ENCODE measurements at places on chromosomes 11 and 22.

DNA sequence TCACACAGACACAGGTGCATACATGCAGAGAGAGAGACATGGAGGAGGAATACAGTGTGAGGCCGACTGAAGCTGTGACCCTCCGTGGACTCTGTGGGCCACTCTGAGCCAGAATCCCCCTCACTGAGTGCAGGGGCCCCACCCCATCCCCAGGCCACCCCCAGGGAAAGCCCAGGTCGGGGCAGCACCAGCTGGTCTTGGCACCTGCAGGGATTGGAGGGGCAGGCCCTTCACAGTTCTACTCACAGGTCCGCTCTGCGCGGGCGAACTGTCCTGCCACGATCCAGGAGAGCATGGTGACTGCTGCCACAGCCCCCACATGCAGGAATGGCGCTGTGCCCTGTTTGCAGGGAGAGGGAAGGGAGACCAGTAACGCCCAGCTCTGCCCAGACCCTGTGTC is 16.3 kb upstream of the KLHL35 start:
- no peaks in the 10 kb centered on the region for H3K36me3 ChIP-seq
- H3K27me3 ChIP-seq = peaks cover 3% of the 10 kb centered on the region
- H3K4me1 ChIP-seq = no peaks in the 10 kb centered on the region
- DNase-seq = no peak
- no peak overlapping the region for H3K4me3 ChIP-seq

GRCh38 chr11:102279641-102280170 is 37.6 kb upstream of the BIRC3 start:
- no peaks in the 10 kb centered on the region for H3K27me3 ChIP-seq
- peaks cover 10% of the 10 kb centered on the region for H3K4me1 ChIP-seq
- H3K27ac ChIP-seq = no peak overlapping the region
- H3K4me3 ChIP-seq = no peak overlapping the region
- DNase-seq = no peak

DNA sequence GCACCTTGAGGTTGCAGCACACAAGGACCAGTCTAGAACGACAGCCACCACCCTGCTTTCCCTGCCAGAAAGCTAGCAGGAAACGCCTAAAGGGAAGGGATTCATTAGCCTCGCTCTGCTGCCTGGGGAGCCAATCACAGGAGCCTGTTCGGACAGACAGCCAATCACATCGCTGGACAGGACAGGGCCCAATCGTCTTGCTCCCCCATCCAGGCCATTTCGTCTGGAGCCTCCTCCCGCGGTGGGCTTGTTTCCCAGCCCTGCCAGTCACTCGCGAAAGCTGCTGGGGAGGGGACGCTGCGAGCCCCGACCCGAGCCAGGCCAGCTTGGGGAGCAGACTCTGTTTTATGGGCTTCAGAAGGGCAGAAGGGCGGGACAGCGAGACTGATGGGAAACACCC is 79.8 kb upstream of the NCAM1 start:
- no peak overlapping the region for H3K4me3 ChIP-seq
- DNase-seq = no peak
- no peaks in the 10 kb centered on the region for H3K36me3 ChIP-seq
- H3K27ac ChIP-seq = no peak overlapping the region

GRCh38 chr11:62402226-62402959 is 16.4 kb upstream of the SCGB1A1 start:
- peak overlapping the region; percentile 89 for H3K27ac ChIP-seq
- peaks cover 21% of the 10 kb centered on the region for H3K4me1 ChIP-seq
- no peaks in the 10 kb centered on the region for H3K27me3 ChIP-seq
- H3K36me3 ChIP-seq = no peaks in the 10 kb centered on the region

DNA sequence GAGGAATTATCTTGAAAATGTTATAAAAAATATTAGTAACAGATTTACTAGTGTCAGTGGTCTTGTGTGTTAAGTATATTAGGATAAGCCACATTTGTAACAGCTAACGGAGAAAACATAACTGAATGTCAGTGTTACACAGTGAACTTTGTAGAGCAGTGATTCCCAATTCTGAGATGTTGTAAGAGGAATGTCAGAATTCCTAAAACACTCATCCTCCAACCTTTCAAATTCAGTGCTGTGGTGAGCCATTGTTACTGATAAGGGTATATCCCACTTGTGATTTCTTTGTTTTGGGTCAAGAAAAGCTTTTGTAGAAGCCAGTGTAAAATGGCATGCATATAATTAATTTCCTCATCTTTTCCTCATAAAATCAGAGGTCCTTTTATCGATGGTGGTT is 61.9 kb downstream of the ARHGEF12 start:
- H3K4me1 ChIP-seq = no peaks in the 10 kb centered on the region
- H3K27ac ChIP-seq = no peak overlapping the region
- H3K4me3 ChIP-seq = no peak overlapping the region
- no peak for DNase-seq
- no peaks in the 10 kb centered on the region for H3K36me3 ChIP-seq
- peaks cover 33% of the 10 kb centered on the region for H3K27me3 ChIP-seq

DNA sequence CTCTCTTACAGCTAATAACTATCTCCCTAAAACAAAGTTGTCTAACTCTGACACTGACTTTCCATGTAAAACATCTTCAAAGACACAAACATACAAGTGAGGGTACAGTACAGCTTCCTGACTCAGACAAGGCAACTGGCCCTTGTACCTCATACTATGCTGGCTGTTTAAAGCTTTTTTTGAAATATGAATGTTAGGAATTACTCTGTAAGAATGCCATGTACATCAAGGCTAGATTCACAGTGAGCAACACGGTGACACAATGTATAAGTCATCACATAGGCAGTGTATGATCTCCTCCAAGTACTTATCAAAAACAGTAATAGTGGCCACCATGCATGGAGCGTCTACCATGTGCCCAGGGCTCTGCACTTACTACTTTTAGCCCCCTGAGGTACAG is 28.6 kb downstream of the ALG8 start:
- H3K36me3 ChIP-seq = peaks cover 49% of the 10 kb centered on the region
- no peak for DNase-seq
- no peak overlapping the region for H3K27ac ChIP-seq

DNA sequence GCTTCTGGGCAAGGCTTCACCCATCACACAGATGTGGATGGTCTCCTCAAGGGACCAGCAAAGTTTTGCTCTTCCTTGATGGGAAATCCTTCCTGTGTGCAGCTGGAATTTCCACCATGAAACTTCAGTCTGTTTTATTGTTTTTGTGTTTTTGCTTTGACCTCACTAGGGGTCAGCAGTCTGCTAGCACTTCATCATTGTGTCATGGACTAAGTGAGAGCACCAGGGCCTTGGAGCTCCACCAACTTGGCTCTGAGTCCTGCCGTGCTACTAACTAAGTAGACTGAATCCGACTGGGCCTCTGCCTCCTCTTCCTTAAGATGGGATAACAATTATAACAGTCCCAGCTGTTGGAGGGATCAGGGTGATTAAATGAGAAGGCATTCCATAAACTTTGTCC is 305.8 kb upstream of the NCAM1 start:
- H3K4me1 ChIP-seq = no peaks in the 10 kb centered on the region
- no peak for DNase-seq
- H3K27me3 ChIP-seq = no peaks in the 10 kb centered on the region
- H3K27ac ChIP-seq = no peak overlapping the region
- H3K36me3 ChIP-seq = no peaks in the 10 kb centered on the region

GRCh38 chr11:36488096-36488495 is 22.0 kb downstream of the TRAF6 start:
- peaks cover 74% of the 10 kb centered on the region for H3K36me3 ChIP-seq
- no peak overlapping the region for H3K27ac ChIP-seq
- no peaks in the 10 kb centered on the region for H3K27me3 ChIP-seq
- H3K4me1 ChIP-seq = peaks cover 19% of the 10 kb centered on the region
- H3K4me3 ChIP-seq = no peak overlapping the region
- DNase-seq = no peak

DNA sequence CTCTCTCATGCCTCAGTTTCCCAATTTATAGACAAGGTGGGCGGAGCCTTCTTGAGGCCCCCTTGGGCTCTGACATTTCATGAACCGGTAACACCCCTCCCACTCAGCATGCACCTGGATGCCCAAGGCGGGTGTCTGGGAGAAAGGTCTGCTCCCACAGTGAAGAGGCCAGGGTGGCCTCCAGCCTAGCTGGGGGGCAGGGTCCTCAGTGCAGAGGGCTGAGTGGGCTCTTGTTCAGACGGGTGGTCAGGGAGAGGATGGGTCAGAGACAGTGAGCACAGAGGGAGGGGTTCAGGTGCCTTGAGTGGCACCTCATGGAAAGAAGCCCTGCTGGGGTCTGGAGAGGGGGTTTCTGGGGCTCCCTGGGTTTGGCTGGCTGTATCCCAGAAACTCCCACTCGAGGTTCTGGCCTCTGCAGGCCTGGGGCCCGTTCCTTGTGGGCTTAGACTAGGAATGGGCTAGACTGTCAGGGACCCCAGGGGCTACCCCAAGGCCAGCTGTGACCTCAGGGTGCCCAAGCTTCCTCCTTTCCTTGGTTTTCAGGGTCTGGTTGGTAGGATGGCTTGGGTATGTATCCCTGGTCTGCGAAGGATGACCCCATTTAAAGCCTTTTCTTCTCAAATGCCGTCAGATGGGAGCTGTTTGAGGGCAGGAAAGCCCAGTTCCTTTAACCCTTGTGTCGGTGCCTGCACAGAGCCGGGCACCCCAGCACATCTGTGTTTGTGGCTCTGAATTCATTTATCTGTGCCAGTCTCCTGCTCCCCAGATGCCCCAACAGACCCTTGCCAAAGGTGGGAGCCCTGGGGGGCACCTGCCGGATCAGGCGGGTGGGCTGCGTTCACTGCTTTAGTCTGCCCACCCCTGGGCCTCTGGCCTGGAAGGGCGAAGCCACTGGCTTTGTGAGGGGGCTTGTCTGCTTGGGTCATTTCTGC is 1.2 kb downstream of the SYNGR1 start:
- no peaks in the 10 kb centered on the region for H3K36me3 ChIP-seq
- peaks cover 41% of the 10 kb centered on the region for H3K27me3 ChIP-seq
- no peak overlapping the region for H3K27ac ChIP-seq
- DNase-seq = no peak
- peak overlapping the region; percentile 58 for H3K4me3 ChIP-seq
- H3K4me1 ChIP-seq = peaks cover 2% of the 10 kb centered on the region

DNA sequence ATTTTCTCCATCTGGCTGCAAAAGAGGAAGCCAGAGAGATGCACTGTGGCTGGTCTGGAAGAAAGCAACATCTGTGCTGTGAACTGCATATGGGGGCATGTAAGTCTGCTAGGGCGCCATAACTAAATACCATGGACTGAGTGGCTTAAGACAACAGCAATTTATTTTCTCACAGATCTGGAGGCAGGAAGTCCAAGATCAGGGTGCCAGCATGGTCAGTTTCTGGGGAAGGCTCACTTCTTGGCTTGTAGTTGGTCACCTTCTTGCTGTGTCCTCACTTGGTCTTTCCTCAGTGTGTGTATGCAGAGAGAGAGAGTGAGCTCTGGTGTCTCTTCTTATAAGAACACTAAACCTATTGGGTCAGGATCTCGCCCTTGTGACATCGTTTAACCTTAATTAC is 34.9 kb upstream of the POLD3 start:
- H3K36me3 ChIP-seq = no peaks in the 10 kb centered on the region
- DNase-seq = no peak
- H3K27me3 ChIP-seq = peaks cover 7% of the 10 kb centered on the region
- no peak overlapping the region for H3K4me3 ChIP-seq
- no peak overlapping the region for H3K27ac ChIP-seq

- no peaks in the 10 kb centered on the region for H3K36me3 ChIP-seq
- DNase-seq = no peak
- no peaks in the 10 kb centered on the region for H3K4me1 ChIP-seq
- H3K27me3 ChIP-seq = peaks cover 15% of the 10 kb centered on the region
- H3K27ac ChIP-seq = no peak overlapping the region
Observed at GRCh38 chr11:35951680-35952079, 7.8 kb downstream of the LDLRAD3 start.

GRCh38 chr22:41512421-41513194 is 31.7 kb downstream of the POLR3H start:
- H3K27me3 ChIP-seq = no peaks in the 10 kb centered on the region
- H3K36me3 ChIP-seq = peaks cover 41% of the 10 kb centered on the region
- no peak overlapping the region for H3K4me3 ChIP-seq
- no peak overlapping the region for H3K27ac ChIP-seq
- no peak for DNase-seq

GRCh38 chr22:47112994-47113852 is 350.8 kb downstream of the TBC1D22A start:
- H3K27me3 ChIP-seq = no peaks in the 10 kb centered on the region
- H3K36me3 ChIP-seq = no peaks in the 10 kb centered on the region
- no peaks in the 10 kb centered on the region for H3K4me1 ChIP-seq
- H3K4me3 ChIP-seq = no peak overlapping the region
- DNase-seq = no peak

DNA sequence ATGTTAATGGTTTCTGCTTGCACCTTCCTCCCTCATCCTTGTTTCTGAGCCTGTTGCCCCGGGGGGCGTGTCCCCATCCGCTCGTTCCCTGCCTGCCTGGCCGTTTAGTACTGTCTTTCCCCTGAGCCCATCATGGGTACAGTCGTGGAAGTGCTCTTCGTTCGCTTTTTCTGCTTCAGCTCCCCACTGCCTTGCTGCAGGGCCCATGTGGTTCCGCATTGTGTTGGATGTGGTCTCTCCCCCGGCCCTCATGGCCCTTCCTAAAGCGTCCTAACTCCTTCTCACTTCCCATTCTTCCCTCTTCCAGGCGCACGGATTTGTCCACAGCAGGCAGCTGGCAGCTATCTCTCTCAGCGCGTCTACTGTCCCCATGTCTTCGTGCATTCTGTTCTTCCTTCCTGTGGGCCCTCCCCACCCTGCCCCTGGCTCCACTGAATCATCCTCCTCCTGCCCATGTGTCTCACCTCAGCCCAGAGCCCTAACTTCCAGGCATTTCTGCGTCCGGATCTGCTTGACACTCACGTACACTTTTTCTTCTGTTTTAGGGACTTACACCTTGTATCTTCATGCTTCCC is 98.1 kb downstream of the ZBTB16 start:
- H3K36me3 ChIP-seq = no peaks in the 10 kb centered on the region
- peaks cover 47% of the 10 kb centered on the region for H3K4me1 ChIP-seq
- no peak overlapping the region for H3K27ac ChIP-seq
- H3K4me3 ChIP-seq = no peak overlapping the region
- peaks cover 2% of the 10 kb centered on the region for H3K27me3 ChIP-seq

- DNase-seq = no peak
- peaks cover 3% of the 10 kb centered on the region for H3K27me3 ChIP-seq
- H3K27ac ChIP-seq = no peak overlapping the region
- no peaks in the 10 kb centered on the region for H3K36me3 ChIP-seq
Observed at GRCh38 chr11:7967826-7968225, 2.6 kb upstream of the NLRP10 start.

DNA sequence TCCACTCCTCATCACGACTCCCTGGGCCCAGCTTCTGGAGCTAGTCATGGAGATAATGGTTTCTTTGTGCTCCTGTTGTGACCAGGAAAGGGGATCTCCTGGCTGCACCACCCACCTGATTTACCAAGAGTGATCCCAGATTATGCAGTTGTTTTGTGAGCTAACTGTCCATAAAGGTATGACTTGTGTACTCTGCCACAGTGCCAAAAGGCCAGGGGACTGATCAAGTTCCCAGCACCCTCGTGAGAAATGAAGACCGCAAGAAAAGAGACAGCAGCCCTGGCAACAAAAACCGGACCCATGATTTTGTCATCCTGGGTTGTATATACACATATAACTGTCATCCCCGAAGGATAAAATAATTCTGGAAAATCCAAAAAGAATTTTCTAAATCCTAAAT is 26.6 kb downstream of the TUB start:
- H3K27ac ChIP-seq = no peak overlapping the region
- H3K4me3 ChIP-seq = no peak overlapping the region
- H3K36me3 ChIP-seq = no peaks in the 10 kb centered on the region
- no peaks in the 10 kb centered on the region for H3K4me1 ChIP-seq
